ENCODE measurements at places on chromosomes 11 and 22.

DNA sequence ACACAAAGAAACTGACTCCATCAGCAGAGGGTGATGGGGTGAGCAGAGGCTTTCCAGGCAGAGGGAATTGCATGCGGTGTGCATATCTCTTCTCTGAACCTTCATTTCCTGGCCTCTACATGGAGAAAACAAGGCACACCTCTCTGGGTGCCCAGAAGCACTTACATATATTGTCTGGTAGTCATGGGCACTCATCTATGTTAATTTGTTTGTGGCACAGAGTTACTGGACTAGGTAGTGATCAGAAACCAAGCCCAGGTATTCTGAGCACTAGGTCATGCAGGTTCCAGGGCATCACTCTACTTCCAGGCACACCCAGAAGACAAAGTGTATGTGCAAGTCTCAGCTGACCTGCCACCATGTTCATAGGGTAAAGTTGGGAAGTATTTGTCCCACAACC lies 56.5 kb downstream of the FZD4 start:
- DNase-seq, result no peak

DNA sequence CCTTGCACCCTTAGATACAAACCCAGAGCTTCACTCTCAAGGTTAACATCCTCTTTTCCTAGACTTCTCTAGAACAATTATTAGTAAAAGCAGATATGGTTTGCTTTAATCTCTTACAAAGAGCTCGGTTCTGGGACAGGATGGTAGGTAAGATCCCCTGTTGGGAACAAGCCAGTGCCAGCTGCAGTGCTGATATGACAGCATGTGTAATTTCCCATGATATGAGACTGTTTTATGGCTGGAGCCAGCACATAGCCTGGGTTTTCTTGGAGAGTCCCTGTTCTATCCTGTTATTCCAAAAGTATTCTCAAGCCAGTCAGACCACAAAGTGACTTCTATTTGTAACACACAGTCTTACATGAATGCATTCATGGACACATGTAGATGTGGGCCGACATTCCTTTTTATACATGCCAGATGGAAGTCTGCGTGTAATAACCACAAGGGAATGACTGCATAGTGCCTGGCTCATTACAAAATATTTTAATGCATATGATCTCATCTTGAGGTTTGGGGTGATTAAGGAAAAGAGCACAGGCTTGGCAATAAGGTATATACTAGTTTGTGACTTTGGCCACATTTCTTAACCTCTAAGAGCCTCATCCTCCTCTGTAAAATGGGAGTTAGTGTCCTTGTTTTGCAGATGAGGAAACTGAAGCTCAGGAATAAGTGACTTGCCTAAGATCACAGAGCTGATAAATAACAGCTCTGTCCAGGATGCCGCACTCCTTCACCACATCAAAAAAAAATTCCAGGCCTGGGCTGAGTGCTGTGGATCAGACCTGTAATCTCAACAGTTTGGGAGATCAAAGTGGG lies 21.8 kb downstream of the CLMP start:
- DNase-seq, result peak; percentile 92

DNA sequence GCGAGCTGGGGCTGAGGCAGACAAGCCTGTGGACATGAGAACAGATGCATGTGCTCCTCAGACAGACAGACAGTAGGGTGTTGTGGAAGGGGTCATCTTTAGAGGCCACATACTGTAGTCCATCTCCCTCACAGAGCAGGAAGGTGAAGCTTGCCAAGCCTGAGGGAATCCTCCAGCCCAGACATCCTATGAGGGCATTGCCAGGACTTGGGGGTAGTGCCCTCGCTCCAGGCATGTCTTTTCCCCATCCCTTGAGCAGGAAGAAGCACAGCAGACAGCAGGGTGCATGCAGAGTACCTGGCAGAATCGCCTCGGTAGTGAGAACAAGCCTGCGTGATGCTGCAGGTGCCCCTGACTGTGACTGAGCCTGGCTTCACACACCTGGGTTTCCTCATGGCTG lies 66.5 kb upstream of the CLDN5 start:
- no peak for DNase-seq

- peak; percentile 79 for DNase-seq
Measured at GRCh38 chr22:24772493-24773220, 1.9 kb downstream of the PIWIL3 start.

GRCh38 chr11:102467080-102467708 lies 14.6 kb upstream of the TMEM123 start:
- DNase-seq, result no peak

DNA sequence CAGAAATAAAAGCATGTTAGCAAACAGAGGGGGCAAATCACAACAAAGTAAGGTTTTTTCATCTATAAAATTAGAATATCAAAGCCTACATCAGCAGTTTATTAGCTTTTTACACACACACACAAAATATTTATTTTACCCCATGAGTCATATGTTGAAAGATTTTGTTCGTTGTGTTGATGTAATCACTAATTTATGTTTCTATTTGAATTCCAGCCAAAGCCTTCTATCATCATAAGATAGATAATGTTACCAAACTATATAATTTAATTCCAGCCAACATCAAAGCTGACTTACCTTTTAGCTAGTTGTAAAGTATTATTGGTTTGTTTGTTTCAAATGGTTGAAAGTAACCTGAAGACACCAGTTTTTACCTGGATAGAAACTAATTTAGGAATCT lies 458.0 kb upstream of the ARHGAP42 start:
- no peak for DNase-seq

Data from fibroblast of pulmonary artery (primary cell).